ENCODE measurements at places on chromosomes 11 and 22.

DNA sequence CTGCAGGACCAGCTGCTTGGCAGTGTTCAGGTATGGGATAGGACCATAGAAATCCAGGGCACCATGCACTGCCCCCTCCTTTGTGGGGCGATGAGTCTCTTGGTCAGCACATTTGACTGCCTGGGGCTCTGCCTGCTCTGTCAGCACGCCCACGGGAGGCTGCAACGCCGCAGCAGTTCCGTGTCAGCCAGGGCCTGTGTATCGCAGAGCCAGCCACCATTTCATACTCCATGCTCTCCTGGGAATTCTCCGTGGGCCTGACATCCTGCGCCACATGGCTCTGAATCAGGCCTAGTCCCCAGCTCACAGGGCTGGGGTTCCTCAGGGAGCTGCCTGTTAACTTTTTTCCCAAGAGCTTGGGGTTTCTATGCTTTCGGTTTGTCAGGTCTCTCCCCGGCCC, 16.9 kb upstream of the RELT start:
- no peak for DNase-seq

GRCh38 chr11:107102692-107103477, 84.6 kb upstream of the GUCY1A2 start:
- no peak for DNase-seq

- DNase-seq = no peak
These were observed 4.3 kb upstream of the SAA1 start for GRCh38 chr11:18261721-18262120.

- DNase-seq = no peak
These were observed 103.9 kb downstream of the GGTLC2 start for GRCh38 chr22:22748297-22748743.

- DNase-seq = no peak
These were observed 12.5 kb upstream of the APOL5 start for GRCh38 chr22:35705141-35705540.

GRCh38 chr11:128575961-128576350, 11.4 kb downstream of the ETS1 start:
- DNase-seq = no peak

GRCh38 chr11:125108469-125108868, 3.0 kb downstream of the TMEM218 start:
- DNase-seq = no peak

GRCh38 chr11:72678524-72678923, 4.3 kb upstream of the PDE2A start:
- no peak for DNase-seq

GRCh38 chr11:17504330-17505107, 27.9 kb upstream of the ABCC8 start:
- DNase-seq = peak; percentile 69

DNA sequence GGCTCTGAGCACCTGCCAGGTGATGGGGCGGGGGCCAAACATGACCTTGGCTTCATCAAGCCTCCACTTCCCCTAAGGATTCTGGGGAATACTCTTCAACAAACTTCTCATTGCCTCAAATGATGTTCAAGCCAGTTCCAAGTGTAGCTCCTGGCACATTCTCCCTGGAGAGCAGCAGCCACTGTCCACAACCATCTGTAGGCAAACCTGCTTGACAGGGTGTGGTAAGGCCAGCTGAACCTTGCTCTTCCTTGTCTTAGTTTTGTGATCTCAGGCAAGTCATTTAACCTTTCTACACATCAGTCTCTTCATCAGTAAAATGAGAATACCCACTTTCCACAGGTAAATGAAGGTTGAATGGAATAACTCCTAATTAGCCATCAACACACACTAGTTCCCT, 323.3 kb downstream of the TENM4 start:
- no peak for DNase-seq

DNA sequence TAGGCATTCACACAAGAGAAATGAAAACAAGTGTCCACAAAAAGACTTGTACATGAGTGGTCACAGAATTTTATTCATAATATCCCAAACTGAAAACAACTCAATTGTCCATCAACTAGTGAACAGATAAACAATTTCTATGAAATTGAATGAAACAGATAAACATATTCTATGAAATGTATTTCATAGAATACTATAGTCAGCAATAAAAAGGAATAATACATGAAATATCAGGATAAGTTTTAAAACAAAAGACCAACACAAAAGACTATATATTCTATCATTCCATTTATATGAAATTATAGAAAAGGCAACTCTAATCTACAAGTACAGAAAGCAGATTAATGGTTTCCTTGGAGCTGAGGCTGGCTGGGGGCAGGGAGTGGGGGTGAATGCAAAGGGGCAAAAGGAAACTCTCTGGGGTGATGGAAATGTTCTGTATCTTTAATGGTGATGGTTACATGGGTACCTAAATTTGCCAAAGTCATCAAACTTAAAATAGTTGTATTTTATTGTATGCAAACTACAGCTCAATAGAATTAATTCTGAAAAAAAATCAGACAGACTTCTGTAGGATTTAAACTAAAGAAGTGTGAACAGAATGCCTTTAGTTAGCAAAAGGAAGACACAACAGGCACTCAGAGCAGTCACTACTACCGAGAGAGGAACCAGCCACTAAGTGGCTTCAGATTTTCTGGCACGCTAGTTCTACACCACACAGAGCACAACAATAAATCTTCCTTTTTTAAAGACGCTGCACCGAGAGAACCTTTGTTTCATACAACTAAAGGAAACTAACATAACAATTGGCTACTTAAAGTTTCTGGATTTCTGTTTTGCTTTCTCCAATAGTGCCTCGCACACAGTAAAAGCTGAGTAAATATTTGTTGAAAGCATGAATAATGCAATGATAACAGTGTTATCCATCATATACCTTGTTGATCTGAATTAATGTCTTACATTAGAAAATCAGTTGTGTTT, 15.4 kb downstream of the CCDC34 start:
- no peak for DNase-seq

DNA sequence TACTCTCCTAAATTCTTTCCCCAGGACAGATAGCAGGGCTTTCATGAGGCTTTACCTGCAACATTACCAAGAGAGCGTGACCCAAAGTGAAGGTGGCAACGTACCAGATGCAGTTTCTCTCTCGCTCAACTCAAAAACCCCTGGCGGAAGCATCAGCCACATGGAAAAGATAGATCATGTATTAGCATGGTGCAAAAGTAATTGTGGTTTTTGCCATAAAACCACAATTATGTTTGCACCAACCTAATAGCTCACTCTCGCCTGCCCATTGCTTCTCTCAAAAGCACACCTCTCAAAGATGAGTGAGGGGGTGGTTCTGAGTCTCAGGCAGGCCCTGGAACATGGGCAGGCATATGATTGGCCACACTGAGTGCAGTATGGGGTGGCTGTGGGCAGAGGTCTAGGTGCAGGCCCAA, 7.0 kb downstream of the MS4A6A start:
- no peak for DNase-seq

DNA sequence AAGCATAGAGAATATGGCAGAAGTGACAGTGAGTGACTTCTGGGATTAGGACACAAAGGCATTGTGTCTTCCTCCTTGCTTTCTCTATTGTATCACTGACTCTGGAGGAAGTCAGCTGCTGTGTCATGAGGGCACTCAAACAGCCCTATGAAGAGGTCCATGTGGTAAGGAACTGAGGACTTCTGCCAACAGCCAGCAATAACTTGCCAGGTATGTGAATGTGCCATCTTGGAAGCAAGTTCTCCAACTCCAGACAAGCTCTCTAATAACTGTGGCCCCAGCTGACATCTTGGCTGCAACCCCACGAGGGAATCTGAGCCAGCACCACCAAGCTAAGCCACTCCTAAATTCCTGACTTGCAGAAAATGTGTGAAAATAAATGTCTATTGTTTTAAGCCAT, 83.6 kb upstream of the ZBED5 start:
- DNase-seq = no peak

DNA sequence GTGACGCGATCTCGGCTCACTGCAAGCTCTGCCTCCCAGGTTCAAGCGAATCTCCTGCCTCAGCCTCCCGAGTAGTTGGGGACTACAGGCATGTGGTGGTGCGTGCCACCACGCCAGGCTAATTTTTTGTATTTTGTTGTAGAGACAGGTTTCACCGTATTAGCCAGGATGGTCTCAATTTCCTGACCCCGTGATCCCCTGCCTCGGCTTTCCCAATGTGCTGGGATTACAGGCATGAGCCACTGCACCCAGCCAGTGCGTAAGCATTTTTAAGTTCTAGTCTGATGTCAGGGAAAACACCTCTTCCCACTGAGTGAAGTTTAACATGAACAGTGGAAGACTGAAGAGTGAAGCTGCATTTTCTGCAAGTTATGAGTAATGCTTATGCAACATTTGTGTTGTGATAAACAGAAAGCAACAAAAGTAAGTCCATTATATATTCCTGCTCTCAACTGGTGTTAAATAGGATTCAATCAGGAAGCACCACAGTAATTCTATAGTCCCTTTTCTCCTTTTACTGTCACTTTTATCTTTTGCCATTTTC, 1219.8 kb upstream of the RAG2 start:
- no peak for DNase-seq

DNA sequence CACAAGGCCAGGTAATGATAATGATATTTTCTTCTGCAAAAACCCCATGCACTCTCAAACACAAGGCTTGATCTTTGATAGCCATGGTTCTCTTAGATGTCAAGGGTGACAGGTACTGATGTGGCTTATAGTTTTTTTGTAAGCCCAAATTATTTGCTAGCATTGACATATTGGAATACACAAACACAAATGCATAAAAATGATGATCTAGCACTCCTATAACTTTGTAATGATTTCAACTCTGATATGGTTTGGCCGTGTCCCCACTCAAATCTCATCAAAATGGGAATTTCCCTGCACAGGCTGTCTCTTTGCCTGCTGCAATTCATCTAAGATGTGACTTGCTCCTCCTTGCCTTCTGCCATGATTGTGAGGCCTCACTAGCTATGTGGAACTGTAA, 572.5 kb upstream of the CCDC90B start:
- DNase-seq = no peak

GRCh38 chr11:113574586-113574985, 99.4 kb upstream of the DRD2 start:
- no peak for DNase-seq

DNA sequence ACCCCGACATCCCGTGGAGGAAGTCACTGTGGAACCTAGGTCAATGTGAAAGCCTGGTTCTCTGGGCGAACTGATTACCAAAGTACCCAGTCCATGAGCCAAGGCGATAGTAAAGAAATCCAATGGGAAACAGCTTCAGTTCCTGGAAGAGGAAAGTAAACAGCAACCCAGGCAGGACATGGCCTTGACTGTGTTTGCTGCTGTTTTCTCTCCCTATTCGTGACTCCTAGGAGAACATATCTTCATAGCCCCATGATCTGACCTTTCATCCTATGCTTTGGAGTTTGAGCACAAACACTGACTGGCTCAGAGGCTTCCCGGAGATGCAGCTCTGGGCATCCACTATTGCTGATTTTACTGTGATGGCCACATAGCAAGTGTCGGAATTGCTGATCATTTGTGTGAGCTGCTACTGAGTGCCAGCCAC, 45.1 kb downstream of the LRFN4 start:
- no peak for DNase-seq

- DNase-seq = peak; percentile 22
These were observed 49.8 kb upstream of the CYP2D6 start for GRCh38 chr22:42180349-42180842.

GRCh38 chr22:49975543-49976389, 15.2 kb downstream of the PIM3 start:
- DNase-seq = no peak

DNA sequence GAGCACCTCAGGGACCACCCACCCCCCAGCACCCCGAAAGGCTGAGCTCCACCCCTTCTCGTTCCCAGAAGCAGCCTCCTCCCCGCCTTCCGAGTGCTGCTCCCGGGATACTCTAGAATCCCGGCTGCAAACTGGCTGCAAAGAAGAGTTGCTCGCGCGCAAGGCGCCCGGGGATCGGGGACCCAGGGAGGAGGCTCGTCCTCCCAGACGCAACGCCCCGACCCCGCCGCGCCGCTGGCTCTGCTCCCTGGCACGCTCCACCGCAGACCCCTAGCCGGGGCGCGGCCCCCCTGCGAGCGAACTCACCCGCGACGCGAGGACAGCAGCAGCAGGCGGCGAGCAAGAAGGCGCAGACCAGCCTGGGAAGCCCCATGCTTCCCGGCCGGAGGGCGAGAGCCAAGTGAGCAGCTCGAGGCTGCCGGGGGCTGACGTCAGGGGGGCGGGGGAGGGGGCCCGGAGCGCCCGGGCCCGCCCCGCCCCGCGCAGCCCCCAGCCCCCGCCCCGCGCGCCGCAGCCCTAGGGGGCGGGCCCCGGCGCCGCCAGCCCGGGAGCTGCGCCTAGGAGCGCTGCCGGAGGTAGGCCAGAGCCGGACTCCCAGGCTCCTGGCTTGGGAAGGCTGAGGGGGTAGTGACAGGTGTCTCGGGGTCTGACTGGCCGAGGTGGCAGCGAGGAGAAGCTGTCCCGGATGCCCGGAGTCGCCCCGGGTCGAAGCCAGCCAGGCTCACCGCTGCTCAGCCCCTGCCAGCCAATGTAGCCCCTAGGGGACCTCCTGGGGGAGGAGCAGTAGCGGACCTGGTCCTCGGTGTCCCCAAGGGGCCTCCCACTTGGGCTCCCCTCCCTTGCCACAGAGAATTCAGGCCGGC, at the start of gene MCAM:
MCAM (minus strand) TSS at position 402 of the 863 bp plus-strand sequence; CDS start at position 373, 29 bp downstream.
- DNase-seq = no peak

- DNase-seq = no peak
These were observed 22.3 kb downstream of the TMEM123 start for GRCh38 chr11:102430158-102430836.

- DNase-seq = no peak
These were observed 8.2 kb upstream of the PLA2G3 start for GRCh38 chr22:31148488-31148887.

DNA sequence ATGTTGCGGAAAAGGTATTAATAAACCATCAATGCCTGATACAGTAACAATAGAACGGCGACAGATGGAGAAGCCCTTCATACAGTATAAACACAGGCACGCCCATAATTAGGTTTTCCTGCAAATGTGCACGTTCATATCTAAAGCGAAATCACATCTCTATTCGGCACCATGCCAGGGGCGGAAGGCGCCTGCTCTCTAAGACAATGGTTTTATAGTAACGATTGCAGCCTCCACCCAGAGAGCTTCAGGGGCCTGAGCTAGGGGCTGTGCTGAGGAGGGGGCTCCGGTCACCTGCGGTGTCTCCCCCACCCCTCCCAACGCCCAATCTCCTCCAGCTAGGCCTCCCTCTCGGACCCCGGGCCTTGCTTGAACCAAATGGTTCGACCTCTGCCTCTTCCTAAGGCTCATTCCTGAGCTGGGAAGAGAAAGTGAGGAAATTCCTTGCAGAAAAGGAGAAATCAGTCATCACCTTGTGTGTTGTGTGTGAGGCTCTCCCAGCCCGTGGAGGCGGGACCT, 9.6 kb downstream of the KRTAP5-5 start:
- no peak for DNase-seq

DNA sequence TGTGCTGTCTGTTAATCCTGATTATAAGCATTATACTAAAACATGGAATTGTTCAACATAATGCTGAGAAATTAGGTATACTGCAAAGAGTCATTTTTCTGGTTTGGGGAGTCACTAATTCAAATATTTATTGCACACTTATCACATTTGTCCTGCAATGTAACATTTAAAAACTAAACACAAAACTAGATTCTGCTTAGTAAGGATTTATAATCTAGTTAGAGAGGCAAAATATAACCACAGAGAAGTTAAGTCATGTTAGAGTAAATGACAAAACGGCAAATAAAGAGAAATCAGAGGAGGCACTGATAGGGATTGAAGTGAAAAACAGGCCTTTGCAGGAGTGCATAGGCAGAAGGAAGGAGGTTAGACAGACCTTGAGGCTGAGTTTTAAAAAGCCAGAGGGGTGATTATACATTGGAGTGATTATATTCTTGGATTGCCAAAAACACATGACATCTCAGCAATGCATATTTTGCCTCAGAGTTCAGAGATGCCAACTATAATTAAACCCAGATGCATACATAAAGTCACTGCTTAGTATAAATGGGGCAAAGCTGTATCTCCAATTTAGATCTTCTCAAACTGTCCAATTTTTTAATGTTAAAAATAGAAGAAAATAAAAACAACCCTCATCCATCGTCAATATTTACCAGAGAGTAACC, 49.7 kb downstream of the CCDC34 start:
- DNase-seq = no peak

Data from activated T-helper 2 cell treated with anti-CD3 and anti-CD28 coated beads, Interferon-gamma antibody, Interleukin-2, Interleukin-4, amounts not matched to agents 10 μg/mL and 5 μg/mL and 100 μg/mL, durations not matched to agents 14 hours and 24 hours and 36 hours (primary cell).